Activated naive CD8-positive, alpha-beta T cell treated with anti-CD3 and anti-CD28 coated beads, Interleukin-2, amount 10 ng/mL, durations not matched to agents 7 days and 5 days (primary cell): ENCODE measurements at places on chromosomes 6 and 20. TPM values are rescaled to one million over a fixed set of nuclear protein-coding genes. Genes with fewer than 3 reads are reported as not detected.

GRCh38 chr6:53112404-53112803 lies 36.2 kb downstream of the GCM1 start:
- peaks cover 21% of the 10 kb centered on the region for H3K4me1 ChIP-seq
- peaks cover 7% of the 10 kb centered on the region for H3K27me3 ChIP-seq
- DNase-seq = no peak
- H3K36me3 ChIP-seq = no peaks in the 10 kb centered on the region
- peak overlapping the region; percentile 38 for H3K27ac ChIP-seq

- no peak overlapping the region for H3K4me3 ChIP-seq
- peaks cover 3% of the 10 kb centered on the region for H3K27me3 ChIP-seq
- H3K4me1 ChIP-seq = no peaks in the 10 kb centered on the region
- DNase-seq = no peak
- no peak overlapping the region for H3K27ac ChIP-seq
Measured at GRCh38 chr20:37401282-37401929, 55.5 kb downstream of the SRC start.

DNA sequence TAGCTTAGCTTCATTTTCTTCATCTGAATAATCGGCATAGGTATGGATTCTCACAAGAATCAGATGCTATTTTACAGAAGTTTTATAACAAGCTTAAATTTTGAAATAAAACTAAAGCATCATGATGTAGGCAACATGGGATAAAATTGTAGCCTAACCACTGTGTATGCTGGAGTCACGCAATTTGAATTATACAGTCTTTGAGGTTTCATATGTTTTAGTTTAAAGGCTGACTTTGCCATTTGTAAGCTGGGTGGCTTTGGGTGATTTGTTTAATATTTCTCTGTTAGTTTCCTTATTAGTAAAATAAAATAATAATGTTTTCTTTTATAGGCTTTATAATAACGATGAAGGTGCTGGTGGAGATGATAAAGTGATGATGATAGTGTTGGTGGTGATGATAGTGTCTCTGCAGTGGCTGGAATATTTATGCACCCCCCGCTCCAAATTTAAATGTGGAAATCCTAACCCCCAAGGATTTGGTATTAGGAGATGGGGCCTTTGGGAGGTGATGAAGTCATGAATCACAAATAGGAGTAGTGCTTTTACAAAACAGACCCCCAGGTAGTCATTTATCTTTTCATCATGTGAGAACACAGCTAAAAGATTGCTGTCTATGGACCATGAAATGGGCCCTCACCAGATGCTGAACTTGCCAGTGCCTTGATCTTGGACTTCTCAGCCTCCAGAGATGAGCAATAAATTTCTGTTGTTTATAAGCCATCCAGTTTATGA lies 42.0 kb downstream of the DOK5 start:
- H3K27me3 ChIP-seq = no peaks in the 10 kb centered on the region
- no peak for DNase-seq
- no peak overlapping the region for H3K4me3 ChIP-seq

HSP90AB1 gene
- 466 TPM for total RNA-seq

DNA sequence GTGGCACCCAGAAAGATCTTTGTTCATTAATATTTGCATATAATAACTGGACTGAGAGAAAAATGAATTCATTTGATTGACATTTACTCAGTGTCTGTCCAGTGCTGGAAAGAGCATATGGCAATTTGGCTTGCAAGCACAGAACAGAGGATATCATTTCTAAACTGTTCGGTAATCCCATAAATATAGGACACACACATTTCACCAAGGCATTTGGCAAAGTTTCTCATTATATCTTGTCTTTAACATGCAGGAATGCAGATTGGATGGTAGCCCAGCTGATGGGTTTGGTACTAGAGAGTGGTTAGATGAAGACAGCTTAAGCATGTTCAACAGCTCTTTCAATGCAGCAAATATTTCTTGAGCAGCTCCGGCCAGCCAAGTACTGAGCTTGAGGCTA lies 259.2 kb downstream of the PRKN start:
- no peaks in the 10 kb centered on the region for H3K36me3 ChIP-seq
- H3K4me1 ChIP-seq = no peaks in the 10 kb centered on the region
- no peak for DNase-seq

DNA sequence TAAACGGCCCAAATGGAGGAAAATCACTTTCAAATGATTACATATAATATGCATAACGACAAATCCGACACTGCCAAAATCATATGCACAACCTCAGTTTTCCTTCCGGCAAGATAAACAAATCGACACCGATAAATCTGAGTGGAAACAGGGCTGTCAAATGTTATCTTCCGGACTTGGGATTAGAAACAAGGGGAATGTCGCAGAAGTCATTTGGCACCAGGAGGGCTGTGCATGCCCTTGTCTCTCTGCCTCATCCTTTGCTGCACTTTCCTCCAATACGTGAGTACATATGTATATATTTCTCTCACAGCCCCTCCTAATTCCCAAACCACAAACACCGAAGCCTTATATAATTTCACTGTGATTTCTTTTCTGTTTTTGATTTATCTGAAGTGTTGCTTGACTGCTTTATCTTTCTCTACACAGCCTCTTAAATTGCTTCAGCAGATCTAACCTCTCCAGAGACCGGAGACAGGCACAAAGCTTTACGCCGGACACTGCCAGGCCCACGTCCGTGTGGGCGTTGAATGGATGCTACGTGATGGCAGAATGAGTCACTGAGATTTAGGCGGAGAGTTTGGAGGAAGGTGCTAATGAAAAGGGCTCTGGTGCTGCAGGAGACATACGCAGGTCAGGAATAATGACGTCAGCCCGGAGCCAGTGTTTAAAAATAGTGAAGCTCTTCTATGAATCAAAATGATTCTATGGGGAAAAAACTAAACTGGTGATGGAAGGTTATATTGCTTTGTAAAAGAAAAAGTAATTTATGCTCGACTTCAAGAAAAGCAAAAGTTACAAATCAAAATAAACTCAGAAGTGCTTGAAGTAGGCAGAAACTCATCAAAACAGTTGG lies 21.0 kb upstream of the PRELID3B start:
- DNase-seq = no peak

GRCh38 chr20:63064310-63064709 lies 57.5 kb upstream of the BHLHE23 start:
- H3K27ac ChIP-seq = no peak overlapping the region
- no peaks in the 10 kb centered on the region for H3K36me3 ChIP-seq
- peak; percentile 13 for DNase-seq
- H3K4me3 ChIP-seq = no peak overlapping the region

DNA sequence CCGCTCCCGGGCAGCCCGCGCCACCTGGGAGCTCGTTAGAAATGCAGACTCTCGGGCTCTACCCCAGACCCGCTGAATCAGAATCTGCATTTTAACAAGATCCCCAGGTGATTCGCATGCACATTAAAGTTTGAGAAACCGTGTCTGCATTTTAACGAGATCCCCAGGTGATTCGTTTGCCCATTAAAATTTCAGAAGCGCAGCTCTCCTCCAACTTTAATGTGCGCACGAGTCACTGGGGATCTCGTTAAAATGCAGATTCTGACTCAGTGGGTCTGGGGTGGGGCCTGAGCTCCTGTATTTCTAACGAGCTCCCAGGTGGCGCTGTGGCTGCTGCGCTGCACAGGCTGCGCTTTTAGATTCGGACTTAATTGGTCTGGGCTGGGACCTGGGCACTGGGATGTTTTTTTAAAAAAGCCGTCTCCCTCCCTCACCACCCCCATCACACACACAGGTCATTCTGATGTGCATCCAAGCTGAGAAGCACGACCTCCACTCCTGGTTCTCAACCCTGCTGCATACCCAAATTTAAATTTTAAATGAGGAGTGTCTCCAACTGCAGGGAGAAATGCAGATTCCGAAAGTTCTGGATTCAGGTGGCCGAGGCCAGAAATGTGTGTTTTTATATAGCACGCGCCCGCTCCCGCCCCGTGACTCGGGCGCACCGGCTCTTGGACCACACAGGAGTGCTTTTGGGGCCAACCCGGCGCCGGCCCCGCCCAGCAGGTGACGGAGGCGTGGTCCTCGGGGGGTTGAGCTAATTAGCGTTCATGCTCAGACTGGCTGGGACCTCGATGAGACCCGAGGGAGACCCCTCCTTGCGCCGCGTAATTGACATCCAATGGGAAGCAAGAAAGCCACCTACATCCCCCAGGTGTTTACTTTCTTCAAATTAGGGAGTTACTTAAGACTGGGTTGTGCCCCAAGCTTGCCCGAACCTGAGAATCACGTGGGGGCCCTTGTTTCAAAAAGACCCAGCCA lies 85.8 kb downstream of the ZFP64 start:
- H3K36me3 ChIP-seq = no peaks in the 10 kb centered on the region
- peak overlapping the region; percentile 44 for H3K4me3 ChIP-seq
- H3K27ac ChIP-seq = no peak overlapping the region
- peak; percentile 33 for DNase-seq
- H3K4me1 ChIP-seq = peaks cover 18% of the 10 kb centered on the region

- H3K36me3 ChIP-seq = no peaks in the 10 kb centered on the region
- H3K27me3 ChIP-seq = peaks cover 65% of the 10 kb centered on the region
- H3K4me1 ChIP-seq = peaks cover 16% of the 10 kb centered on the region
- H3K4me3 ChIP-seq = peak overlapping the region; percentile 28
Measured at GRCh38 chr6:30171677-30172471, 8.5 kb downstream of the TRIM15 start.

DNA sequence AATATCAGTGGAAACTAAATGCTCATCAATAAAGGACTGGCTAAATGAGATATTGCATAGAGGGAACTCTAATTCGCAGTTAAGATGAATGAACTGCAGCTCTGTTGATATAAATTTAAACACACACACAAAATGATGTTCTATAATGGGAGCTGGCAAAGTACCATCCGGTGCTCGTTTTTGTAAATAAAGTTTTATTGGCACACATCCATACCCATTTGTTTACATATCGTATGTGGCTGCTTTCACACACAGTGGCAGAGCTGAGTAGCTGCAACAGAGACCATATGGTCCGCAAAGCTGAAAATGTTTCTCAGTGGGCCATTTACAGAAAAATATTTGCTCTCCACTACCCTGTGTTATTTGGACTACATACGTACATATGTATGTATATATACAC lies 120.7 kb downstream of the EDN3 start:
- H3K4me3 ChIP-seq = no peak overlapping the region
- H3K27me3 ChIP-seq = peaks cover 3% of the 10 kb centered on the region
- no peaks in the 10 kb centered on the region for H3K36me3 ChIP-seq

DNA sequence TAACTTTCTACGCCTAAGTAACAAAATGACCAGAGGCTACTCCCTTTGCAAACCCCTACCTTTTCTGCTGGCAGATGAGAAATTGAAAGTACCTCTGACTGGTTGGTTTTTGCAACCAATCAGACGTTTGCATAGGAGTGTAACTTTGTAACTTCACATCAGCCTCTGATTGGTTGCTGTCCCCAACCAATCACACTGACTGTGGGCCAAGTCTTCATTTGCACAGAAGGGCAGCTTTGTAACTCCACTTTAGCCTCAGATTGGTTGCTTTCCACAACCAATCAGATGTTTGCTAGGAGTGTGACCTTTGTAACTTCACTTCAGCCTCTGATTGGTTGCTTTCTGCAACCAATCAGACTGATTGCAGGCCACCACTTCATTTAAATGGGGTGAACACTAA lies 89.1 kb downstream of the ME1 start:
- no peak overlapping the region for H3K4me3 ChIP-seq
- H3K4me1 ChIP-seq = no peaks in the 10 kb centered on the region
- no peak for DNase-seq
- no peaks in the 10 kb centered on the region for H3K36me3 ChIP-seq
- H3K27ac ChIP-seq = no peak overlapping the region

GRCh38 chr6:153960281-153960680 lies 78.8 kb upstream of the OPRM1 start:
- no peak overlapping the region for H3K27ac ChIP-seq
- peaks cover 2% of the 10 kb centered on the region for H3K4me1 ChIP-seq
- no peak overlapping the region for H3K4me3 ChIP-seq
- no peak for DNase-seq

ADTRP gene
- total RNA-seq = 2.3 TPM

DNA sequence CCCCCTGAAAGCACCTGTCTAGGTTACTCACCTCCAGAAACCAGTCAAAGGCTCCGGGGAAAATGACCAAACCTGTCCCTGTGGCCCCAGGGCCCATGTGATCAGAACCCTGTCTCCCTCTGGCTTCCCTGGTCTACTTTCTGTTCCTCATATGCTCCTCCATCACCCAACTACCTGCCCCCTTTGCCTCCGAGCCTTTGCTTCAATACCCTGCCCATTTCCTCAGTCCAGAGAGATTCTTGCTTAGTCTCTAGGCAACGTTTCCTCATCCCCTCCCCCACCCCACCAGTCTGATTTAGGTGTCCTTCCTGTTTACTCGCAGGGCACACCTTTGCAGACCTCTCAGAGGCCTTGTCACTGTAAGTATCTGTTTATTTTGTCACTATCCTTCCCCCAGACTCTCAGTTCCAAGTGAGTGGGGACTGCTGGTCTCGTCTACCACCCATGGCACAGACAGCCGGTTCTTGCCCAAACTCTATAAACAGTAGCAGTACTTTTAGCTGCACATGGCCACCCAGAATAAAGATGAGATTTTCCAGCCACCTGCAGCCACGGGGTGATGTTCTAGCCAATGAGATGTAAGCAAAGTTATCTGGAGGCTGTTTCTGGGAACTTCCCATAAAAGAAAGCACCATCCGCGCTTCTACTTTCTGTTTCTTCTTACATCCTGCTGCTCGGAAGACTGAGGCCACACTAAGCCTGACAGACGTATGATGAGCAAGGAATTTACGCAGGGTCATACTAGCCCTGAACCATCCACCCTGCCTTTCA lies 13.3 kb downstream of the ELOVL5 start:
- peak; percentile 62 for DNase-seq
- peak overlapping the region; percentile 83 for H3K4me3 ChIP-seq
- peaks cover 59% of the 10 kb centered on the region for H3K4me1 ChIP-seq
- H3K36me3 ChIP-seq = peaks cover 21% of the 10 kb centered on the region
- H3K27me3 ChIP-seq = no peaks in the 10 kb centered on the region

DNA sequence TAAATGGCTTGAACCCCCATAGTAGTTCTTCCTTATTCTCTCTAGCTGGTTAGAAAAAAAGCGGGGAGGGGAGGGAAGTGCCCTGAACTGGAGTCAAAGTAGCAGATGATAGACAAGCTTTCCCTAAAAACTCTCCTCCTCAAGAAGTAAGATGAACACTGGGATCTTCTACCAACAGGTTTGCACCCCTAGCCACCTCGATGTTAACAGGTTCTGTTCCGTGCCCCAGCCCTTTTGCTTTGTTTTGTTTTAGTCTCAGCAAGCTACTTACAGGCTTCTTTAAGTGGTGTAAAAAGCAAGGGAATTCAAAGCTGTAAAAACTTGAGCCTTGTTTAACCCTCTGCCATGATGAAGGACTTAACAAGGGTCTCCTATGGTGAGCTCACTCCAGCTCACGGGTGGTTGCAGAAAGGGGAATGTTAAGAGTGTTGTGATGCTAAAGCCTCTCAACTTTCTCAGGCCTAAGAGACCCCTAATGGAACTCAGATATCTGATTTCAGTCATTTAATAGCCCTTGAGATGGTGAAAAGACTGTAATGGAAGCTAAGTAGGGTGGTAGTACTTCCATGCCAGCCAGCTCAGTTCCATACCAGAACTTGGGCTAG lies 106.0 kb downstream of the FOXO3 start:
- DNase-seq = no peak
- H3K4me1 ChIP-seq = peaks cover 28% of the 10 kb centered on the region
- no peak overlapping the region for H3K27ac ChIP-seq
- no peak overlapping the region for H3K4me3 ChIP-seq

EDN3 gene
- 0.17 TPM for total RNA-seq

RAD21L1 gene
- total RNA-seq = not detected

GRCh38 chr20:21323640-21324039 lies 20.5 kb downstream of the XRN2 start:
- DNase-seq = no peak
- H3K27me3 ChIP-seq = no peaks in the 10 kb centered on the region
- H3K4me1 ChIP-seq = peaks cover 31% of the 10 kb centered on the region
- H3K4me3 ChIP-seq = no peak overlapping the region
